ENCODE measurements at places on chromosomes 7 and 10.
A peak's percentile ranks its signal among the peaks of the same experiment; 100 is the strongest.

- no peak for DNase-seq
Measured at GRCh38 chr7:51233374-51233773, 83.2 kb downstream of the COBL start.

- DNase-seq = no peak
Measured at GRCh38 chr7:69677881-69678493, 79.7 kb downstream of the AUTS2 start.

DNA sequence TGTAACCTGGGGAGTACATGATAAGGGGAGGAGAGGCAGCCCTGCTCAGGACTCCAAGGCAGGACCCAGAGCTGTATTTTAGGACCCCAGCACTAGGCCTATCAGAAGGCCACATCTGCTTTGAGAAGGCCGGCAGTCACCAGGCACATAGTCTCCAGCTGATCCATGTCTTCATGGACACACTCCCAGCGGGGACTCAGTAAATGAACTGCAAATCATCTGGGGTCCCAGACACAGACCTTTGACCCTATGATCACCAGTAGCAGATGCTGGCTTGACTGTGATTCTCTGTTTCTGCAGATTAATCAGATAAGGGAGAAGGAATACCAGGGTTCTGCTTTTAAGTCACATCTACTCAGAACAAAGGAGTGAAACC is 341.4 kb upstream of the PODXL start:
- no peak for DNase-seq

GRCh38 chr10:125034675-125035074 is 92.8 kb downstream of the ZRANB1 start:
- no peak for DNase-seq

- DNase-seq = no peak
Measured at GRCh38 chr10:37734971-37735370, 122.4 kb downstream of the ZNF248 start.

DNA sequence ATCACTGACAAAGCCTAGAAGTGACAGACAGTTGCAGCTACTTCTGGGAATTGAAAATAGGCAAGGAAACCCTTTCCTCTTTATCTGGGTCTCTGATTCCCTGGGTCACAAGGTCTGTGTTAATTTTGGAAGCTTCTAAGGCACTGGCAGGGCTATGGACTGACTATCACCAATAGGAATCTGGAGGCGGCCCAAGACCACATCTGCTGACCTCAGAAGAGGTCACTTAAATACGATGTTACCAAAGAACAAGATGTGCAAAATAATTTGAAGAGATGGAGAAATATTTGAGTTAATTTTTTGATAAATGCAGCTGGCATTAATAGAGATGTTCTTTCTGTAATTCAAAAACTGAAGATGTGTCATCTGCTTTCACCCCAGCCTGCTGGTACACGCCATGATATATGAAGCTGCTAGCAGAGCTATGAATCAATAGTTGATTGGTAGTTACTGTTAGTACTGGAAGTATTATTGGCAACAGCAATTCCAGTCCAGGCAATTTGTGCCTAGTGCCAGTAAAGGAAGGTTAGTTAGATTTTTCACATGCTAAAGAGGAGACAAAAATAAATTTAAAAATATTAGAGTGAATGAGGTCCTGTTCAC is 5.5 kb upstream of the STEAP4 start:
- DNase-seq = no peak

DNA sequence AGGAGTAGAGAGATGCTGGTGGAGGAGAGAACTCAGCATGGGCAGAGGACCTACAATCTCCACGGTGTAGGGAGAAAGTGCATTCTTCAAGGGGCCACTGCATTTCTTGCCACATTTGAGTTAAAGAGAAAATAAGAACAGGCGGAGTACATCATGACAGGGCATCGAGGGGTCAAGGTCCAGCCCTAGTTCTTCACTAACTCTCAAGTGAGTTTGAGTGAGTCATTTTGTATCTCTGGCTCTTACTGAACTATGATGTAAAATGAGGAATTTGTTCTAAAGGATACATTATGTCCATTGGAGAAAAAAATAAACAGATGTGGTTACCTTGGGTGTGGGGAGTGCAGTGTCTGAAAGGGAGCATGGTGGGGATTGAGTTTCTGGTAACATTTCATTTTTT is 182.9 kb downstream of the XPNPEP1 start:
- no peak for DNase-seq

DNA sequence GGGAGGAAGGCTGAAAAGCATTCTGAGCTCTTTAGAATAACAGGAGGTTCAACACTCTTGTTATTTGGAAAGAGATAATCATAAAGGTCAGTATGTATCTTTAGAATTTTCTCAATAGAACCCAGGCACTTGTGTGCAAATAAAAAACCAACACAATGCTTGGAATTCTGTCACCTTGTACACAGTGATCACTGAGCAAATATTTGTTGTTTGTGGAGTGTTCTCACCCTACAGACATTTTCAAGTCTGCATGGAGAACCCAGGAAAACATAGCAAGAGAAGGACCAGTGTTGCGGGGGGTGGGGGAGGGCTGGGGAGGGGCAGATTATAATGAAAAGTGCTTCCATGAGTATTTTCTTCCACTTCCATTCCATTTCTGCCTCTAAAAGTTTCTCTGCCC is 87.4 kb downstream of the FAM107B start:
- DNase-seq = no peak

DNA sequence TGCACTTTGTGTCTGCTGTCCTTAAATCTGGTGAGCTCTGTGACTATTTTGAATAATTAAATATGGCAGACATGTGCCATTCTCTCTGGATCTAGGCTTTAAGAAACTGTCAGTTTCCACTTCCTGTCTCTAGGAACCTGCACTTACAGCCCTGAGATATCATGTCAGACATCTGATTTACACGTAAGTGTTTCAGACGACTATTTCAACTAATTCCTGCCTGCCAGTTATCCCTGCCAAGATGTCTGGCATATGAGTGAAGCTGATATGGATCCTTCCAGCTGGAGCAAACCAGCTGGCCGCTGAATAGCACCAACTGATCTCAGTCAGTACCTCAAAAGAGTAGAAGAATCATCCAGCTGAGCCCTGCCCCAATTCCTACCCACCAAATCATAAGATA is 362.2 kb upstream of the SMIM30 start:
- no peak for DNase-seq

DNA sequence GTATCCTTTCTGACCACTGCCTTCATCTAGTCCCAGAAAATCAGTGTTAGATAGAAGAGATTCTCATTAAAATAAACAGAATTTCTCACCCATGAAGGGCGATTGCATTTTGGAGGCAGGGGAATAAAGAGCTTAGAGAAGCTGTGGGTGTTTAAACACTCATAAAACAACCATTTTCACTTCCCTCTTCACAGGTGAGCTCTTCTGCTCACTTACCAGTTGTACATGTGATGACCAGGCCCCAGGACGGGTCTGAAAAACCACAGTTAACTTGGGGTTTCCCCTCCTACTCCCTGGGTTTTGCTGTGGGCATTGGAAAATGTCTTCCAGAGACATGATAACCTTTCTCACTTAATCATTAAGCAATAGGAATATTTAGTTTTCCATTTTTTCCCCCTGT is 411.6 kb upstream of the DPP6 start:
- DNase-seq = no peak

- DNase-seq = peak; percentile 7
Measured at GRCh38 chr7:22549667-22550513, 49.9 kb upstream of the STEAP1B start.

DNA sequence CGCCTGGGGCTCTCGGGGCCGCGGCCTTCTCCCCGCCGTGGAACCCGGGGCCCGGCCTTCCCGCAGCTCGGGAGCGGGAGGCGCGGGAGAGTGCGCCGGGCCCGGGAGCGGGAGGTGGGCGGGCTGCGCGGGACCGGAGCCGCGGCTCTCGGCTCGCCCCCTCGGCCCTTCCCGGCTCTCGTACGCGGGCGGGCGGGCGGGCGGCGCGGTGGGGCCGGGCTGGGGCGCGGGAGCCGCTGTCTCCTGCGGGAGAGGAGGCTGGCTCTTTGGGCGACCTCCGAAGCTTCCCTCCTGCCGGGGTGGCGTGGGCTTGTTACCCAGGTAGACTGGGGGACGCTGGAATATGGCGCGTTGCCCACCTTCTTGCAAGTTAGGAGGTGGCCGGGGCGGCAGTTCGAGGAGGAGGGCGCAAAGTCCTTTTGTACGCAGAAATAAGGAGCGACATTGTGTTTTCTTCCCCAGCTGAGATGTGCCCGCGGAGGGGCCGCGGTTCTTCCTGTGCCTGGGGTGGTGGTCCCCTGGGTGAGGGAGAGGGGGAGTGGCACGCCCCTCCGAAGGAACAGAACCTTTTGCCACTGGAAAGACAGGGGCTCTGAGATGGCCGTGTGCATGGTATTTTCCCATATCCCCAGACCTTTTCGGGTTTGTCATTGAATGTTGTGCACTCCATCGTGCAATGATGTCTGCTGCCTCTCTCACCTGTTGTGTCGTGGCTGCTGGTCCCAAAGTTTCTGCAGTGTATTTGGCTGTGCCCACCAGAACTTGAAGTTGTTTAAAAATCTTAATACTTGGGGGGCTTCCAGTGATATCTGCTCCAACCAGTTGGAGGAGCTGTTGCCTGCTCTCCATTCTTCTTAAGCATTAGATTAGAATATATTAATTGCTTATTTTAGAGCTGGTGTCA is 844 bp downstream of the NRF1 start:
- peak; percentile 13 for DNase-seq

DNA sequence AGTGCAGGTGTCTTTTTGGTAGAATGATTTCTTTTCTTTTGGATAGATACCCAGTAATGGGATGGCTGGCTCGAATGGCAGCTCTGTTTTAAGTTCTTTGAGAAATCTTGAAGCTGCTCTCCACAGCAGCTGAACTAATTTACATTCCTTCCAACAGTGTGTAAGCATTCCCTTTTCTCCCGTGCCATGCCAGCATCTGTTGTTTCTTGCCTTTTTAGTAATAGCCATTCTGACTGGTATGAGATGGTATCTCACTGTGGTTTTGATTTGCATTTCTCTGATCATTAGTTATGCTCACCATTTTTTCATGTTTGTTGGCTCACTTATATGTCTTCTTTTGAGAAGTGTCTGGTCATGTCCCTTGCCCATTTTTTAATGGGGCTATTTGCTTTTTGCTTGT is 486.3 kb downstream of the GALNT17 start:
- no peak for DNase-seq

DNA sequence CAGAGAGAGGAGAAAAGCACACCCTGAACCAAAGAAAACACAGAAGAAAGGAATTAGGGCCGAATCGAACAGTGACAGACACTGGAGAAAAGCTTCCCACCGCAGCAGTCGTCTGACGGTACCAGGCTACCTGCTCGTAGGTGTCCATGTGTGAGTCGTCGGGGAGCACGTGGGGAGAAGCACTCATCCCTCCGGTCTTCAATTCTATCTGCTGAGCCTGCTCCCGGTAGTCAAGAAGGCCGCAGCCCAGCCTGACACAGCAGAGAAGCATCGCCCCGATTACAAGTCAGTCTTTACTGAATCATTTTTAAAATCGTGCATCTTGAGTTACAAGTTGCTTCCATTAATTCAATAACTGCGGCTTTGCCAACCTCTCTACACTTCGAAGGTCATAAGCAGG is 24.5 kb downstream of the PITRM1 start:
- DNase-seq = no peak

DNA sequence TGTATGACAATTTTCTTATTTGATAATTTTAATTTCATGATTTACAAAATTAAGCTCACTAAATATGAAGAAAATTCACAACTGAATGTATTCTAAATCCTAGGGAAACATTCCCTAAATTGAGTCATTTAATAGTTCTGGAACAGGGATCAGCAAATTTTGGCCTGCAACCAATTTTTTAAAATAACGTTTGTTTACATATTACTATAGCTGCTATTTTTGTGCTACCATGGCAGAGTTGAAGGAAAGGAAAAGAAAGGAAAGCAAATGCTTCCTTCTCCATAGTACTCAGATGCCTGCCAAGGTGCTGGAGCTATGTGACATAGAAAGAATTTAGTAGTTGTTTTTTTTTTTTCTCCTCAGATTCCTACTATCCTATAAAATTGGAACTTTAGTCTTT is 1307.7 kb upstream of the LRRTM3 start:
- DNase-seq = no peak

- no peak for DNase-seq
Measured at GRCh38 chr7:5036446-5036845, 9.2 kb upstream of the RBAK start.

GRCh38 chr7:50620433-50620832 is 55.2 kb upstream of the DDC start:
- DNase-seq = no peak

GRCh38 chr7:32131091-32131490 is 60.9 kb upstream of the PDE1C start:
- DNase-seq = no peak

GRCh38 chr7:140051820-140052219 is 10.9 kb downstream of the PARP12 start:
- no peak for DNase-seq

- no peak for DNase-seq
Measured at GRCh38 chr7:33649476-33650441, 255.6 kb upstream of the BMPER start.

DNA sequence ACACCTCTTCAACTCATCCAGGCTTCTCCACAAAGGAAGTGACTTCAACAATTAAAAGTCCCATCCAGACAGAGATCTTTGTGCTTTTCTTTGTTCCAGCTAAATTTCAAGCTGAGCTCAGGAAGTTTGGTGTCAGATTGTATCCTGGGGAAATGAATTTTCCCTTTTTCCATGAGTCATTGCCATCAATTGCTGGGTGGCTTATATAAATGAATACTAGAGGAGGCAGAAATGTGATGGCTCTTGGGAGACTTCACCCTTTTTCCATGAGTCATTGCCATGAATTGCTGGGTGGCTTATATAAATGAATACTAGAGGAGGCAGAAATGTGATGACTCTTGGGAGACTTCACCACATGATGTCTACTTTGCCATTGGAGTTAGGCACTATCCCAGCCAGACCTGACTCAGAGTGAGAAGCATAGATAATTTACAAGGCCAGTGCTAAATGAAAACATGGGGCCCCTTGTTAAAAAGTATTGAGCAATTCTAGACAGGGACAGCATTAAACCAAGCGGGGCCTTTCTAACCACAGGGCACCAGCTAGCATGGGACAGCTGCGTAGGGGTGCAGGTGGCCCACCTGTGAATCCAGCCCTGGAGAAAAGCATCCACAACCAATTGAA is 339.2 kb upstream of the PODXL start:
- no peak for DNase-seq

DNA sequence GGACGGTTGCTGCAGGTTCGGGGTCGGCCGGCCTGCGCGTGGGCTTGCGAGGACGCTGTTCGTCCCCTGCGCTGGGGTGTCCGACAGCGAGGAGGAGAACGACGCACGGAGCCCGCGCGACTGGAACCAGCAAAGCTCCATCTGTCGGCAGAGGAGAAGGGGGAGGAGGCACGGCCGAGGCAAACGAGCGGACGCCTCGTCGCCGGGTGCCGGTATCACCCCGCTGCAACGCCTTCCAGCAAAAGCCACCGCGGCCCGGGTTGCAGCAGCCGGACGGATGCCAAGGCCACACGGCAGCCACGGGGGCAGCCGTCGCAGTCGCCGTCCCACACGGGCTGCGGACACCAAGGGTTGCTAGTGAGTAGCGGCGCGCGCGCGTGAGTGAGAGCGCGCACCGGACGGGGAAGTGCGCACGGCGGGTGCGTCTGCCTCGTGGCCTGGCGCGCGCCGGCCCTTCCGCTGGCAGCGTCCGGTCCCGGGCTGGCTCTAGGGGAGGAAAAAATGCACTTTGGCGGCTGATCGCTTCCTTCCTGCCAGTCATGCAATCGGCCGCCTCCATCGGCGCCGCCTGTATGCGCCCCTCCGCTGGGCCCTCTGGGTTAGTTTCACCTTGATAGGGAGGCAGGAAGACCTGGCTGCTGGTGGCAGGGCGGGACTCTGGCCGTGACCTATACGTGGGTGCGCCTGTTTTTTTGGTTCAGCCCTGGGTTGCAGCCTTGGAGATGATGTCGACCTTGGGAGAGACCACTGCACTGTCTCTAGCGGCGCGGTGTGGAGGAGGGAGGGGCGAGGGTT is 434 bp downstream of the STAMBPL1 start:
- peak; percentile 58 for DNase-seq
